ENCODE measurements at places on chromosomes 6 and 20. TPM values are rescaled to one million over a fixed set of nuclear protein-coding genes. Genes with fewer than 3 reads are reported as not detected.

Gene ENPP3
- total RNA-seq: 0.54 TPM

Gene PKIB
- not detected for total RNA-seq

Gene TMEM217
- 13.7 TPM for total RNA-seq

DNA sequence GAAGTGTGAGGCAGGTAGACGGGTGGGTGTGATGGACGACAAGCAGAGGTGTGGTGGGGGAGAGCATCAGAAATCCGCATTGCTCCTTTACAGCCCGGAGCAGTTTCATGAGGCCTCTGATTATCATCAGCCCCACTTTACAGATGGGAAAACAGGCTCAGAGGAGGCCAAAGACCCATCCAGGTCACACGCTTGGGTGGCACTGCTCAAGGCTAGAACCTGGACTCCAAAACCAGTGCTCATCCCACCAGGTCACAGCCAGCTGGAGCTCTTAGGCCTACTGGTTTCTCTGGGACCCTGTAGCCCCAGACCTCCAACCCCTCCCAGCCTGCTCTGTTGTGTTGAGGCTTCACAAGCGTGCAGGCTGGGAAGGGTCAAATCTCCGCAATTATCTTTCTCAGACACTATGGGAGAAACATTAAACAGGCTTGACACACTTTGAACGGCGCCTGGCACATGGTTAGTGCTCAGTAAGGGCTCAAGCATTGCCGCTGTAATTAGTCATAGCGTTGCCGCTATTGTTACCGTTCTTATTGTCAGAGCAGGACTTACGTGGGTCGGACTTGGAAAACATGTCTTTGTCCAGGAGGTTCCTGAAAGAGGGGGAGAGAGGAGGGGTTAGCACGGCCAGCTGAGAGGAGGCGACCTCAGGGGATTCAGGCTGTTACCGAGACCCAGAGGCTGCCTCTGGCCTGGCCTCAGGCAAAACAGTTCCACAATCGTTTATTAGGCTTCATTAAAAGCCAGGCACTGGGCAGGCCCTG lies 16.6 kb downstream of the CPNE5 start:
- DNase-seq: no peak

GRCh38 chr6:27468334-27468733 lies 4.6 kb downstream of the ZNF184 start:
- no peak for DNase-seq

GRCh38 chr20:2920473-2920872 lies 47.2 kb downstream of the PTPRA start:
- DNase-seq: no peak

DNA sequence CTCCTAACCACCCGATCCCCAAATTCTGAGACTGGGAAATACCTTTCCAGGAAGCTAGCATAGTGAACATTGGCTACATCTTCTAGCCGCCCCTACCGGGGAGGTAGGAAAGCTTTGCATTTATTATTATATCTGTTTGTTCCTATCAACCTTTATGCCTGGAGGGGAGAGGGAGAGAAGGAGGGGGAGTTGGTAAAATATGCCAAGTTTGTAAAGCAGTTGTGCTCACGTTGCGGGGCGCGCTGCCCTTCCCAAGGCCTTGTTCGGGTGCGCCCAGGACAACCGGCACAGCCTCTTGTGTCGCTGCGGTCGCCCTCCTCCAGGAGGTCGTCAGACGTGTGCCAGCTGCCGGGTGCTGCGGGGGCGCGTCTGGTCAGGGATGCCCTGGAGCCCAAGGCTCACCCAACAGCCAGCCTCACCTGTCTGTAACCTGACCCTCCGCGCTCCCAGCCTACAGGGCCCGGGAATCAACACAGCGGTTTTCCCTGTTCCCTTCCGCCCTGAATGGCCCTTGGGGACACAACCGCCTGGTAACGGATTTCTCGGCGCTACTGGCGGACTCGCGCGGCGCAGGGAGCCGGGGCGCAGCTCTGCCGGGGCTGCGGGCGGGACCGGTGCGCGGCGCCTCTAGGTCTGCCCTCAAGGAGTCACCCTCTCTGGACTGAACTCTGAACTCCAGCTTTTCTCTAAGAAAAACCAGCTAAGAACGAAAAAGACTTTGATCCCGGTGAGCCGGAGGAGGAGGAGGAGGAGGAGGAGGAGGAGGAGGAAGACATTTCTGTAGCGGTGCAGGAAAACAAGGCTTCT lies 1.1 kb upstream of the OVOL2 start:
- DNase-seq: no peak

- no peak for DNase-seq
These were observed 284.2 kb downstream of the HACE1 start for GRCh38 chr6:104575536-104575935.

GRCh38 chr6:43909474-43910148 lies 139.6 kb downstream of the VEGFA start:
- DNase-seq: no peak

DNA sequence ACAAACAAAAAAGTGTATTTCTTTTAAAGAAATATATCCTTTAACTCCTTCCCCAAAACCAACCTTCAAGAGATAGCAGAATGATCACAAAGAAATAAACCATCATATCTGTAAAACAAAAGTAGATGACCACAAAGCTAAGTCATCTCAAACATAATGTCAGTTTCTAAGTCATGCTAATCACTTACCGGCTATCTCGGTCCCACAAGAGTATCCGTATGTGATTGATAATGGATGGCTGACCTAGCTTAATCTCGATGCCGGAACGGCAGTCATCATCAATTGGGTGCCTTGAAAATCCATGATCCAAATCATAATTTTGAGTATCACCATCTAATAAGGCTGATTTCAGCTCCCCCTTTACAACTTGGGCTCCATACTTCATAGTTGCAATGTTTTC lies 59.7 kb downstream of the BTBD9 start:
- no peak for DNase-seq

Data from hematopoietic multipotent progenitor cell (in vitro differentiated cells).